ENCODE measurements at places on chromosomes 5 and 9.

DNA sequence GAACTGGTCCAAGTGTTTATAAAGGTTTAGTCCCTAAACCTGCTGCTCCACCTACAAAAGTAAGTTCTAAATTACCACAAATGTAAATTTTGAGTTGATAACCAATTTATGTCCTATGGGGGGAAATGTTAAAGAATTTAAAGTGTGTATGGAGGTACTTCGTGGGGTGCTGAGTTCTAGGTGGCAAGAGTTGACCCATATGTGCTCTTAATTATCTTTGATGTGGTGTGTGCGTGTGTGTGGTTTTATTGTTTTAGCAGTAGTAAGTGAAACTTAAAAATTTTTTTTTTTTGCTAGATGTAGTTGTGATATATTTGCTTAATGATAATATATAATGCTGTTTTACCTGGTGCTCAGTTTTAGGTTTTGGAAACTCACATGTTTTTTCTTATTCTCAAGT is 72.6 kb downstream of the GPBP1 start:
- DNase-seq = no peak

DNA sequence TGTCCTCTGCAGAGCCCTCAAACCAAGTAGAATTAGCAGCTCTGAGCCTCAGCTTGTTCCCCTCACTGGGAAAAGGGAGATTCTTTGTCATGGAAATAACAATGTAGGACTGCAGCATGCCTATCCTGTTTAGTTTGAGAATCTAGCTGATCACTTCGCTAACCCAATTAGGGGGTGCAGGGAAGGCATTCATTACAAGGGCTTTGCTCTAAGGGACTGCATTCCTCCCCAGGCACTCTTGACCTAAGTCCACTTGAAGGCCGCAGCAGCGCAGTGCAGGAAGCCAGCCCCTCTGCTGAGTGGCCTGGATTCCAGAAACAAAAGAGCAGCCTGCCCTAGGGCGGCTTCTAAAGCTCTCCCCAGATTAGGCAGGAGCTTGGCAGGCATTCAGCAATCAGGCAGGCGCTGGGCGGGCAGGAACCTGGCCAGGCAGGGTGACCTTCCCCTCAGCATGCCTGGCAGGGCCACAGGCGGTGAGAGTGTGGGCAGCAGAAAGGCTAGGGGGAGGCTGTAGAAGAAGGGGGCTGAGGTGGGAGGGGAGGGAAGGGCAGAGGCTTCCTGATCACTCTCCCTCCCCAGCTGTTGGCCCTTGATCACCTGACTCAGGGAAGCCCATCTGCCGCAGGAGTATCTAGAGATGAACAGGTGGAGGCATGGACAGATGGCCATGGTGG is 24.8 kb downstream of the CCNJL start:
- DNase-seq = no peak

- no peak for DNase-seq
These were observed 511.0 kb upstream of the RIOK2 start for GRCh38 chr5:97694091-97694490.

DNA sequence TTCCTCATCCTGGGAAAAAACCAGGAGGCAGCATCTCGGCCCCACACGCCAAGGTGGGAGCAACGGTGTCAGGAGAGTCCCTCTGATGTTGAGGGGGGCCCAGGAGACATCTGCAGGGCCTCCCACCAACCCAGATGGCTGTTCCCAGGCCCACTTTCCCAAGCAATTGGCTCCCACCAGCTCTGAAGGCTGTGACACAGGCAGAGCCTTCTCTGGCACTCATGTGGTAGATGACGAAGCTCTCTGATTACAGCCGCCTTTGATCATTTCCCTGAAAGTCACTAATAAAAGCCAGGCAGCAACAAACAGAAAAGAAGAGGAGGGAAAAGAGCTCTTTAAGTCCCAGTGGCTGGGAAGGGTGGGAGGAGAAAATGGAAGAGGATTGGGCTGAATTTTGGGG is 226.5 kb downstream of the CDK5RAP2 start:
- DNase-seq = no peak

DNA sequence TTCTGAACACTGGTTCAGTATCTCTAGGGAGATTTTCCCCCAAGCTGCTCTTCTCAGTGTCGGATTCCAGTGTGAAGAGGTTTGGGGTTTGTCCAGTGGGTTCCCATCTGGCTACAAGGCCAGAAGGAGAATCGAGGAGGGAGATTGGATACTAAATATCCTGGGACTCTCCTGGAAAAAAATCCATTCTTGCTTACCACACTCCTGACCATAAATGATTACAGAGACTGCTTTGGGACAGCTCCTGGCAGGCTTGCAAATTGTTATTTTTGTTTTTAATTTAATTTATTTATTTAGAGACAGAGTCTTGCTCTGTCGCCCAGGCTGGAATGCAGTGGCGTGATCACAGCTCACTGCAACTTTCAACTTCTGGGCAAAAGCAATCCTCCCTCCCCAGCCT is 4.7 kb upstream of the SUSD1 start:
- no peak for DNase-seq

Data from activated T-cell treated with anti-CD3 and anti-CD28 coated beads, Interleukin-2, amount 50 U/mL, for 4 hours (primary cell).